CD4-positive, alpha-beta T cell (primary cell): ENCODE measurements at places on chromosomes 2 and 18.

- no peak overlapping the region for H3K27ac ChIP-seq
- H3K27me3 ChIP-seq, result no peaks in the 10 kb centered on the region
- H3K4me3 ChIP-seq, result no peak overlapping the region
- H3K4me1 ChIP-seq, result no peaks in the 10 kb centered on the region
These were observed 252.4 kb upstream of the SALL3 start for GRCh38 chr18:78727057-78727739.

GRCh38 chr2:1458432-1458831, 45.2 kb downstream of the TPO start:
- no peak overlapping the region for H3K4me3 ChIP-seq
- H3K27ac ChIP-seq, result no peak overlapping the region
- H3K36me3 ChIP-seq, result no peaks in the 10 kb centered on the region

DNA sequence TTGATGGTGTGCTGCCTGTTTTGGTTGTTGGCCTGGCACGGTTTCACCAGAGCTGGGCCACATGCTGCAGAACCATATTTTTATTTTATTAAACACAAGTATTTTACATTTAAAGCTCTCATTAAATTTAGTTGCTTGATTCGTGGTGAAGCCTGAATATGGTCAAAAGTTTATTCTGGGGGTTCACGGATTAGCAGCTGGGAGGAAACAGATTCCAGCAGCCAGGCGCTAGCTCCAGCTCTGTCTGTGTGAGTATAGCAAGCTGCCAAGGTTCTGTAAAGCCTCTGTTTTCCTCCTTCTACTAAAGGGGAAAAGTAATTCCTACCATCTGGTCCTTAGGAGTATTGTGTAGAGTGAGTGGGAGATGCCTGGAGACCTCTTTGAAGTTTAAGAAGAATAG, 22.5 kb downstream of the GATA6 start:
- no peaks in the 10 kb centered on the region for H3K36me3 ChIP-seq
- no peaks in the 10 kb centered on the region for H3K4me1 ChIP-seq
- DNase-seq, result no peak
- no peak overlapping the region for H3K4me3 ChIP-seq
- peaks cover 7% of the 10 kb centered on the region for H3K27me3 ChIP-seq

GRCh38 chr2:216012830-216013079, 596 bp downstream of the MREG start:
- no peak overlapping the region for H3K27ac ChIP-seq
- H3K27me3 ChIP-seq, result no peaks in the 10 kb centered on the region
- no peaks in the 10 kb centered on the region for H3K36me3 ChIP-seq
- no peak for DNase-seq
- peaks cover 33% of the 10 kb centered on the region for H3K4me1 ChIP-seq

DNA sequence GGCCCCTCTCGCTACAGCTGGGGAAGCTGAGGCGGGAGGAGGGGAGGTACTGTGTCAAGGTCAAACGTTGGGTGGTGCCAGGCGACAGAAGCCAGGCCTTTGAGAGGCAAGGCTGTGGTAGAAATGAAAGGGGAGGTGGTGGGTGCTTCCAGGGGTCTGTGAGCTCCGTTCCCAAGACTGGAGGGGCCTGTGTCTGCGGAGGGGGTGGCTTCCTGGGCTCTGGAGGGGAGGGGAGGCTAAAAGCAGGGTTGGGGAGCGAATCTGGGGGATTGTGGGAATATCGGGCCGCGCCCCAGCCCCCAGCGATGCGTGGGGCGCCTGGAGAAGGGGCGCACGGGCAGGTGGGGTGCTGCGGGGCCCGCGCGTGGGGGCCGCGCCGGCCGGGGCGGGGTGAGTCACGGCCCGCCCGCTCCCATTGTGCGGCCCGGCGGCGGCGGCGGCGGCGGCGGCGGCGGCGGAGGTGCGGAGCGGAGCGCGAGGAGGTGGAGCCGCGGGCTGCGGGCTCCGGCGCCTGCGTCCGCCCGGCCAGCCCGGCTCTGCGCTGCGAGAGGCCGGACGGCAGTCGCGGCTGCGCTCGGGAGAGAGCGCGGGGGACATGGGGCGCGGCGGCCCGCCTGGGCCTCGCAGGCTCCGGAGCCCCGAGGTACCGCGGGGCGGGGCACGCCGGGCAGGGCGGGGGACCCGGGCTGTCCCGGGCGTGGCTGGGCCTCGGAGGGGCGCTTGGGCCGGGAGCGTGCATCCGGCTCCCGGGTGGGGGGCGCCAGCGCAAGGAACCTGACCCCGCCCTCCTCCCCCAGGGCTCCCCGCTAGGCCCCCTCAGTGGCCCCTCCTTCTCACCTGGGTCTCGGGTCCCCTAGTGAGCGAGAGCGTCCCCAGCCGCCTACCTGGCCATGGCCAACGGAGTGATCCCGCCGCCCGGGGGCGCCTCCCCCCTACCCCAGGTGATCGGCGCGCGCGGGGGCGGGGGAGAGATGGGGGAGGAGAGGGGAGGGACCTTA, at the start of gene SLC4A3:
SLC4A3 (plus strand) TSS at position 528 of the 998 bp plus-strand sequence; CDS start at position 891, 363 bp downstream.
- H3K36me3 ChIP-seq, result no peaks in the 10 kb centered on the region
- H3K4me3 ChIP-seq, result peak within 1 kb of the TSS; percentile 16
- peaks cover 9% of the 10 kb centered on the region for H3K4me1 ChIP-seq
- DNase-seq, result no peak

DNA sequence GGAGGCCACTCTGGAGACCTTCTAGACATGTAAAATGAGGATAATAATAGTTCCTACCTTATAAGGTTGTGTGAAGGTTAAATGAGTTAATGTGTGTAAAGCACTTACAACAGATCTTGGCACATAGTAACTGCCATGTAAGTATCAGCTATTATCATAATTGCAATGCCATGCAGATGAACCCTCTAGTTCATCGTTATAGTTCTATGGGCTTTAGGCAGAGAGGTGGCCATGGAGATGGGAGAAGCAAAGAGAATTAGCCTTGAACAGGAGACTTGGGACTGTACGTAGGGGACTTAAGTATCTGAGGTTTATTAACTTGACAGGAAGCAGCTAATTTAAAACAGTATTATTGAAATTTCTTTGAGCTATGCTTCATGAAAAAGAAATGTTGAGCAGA, 151.8 kb downstream of the PIK3C3 start:
- DNase-seq, result no peak
- H3K36me3 ChIP-seq, result no peaks in the 10 kb centered on the region
- no peak overlapping the region for H3K4me3 ChIP-seq

GRCh38 chr2:195734395-195734794, 77.4 kb downstream of the SLC39A10 start:
- H3K36me3 ChIP-seq, result peaks cover 48% of the 10 kb centered on the region
- no peaks in the 10 kb centered on the region for H3K4me1 ChIP-seq
- H3K27ac ChIP-seq, result no peak overlapping the region
- no peaks in the 10 kb centered on the region for H3K27me3 ChIP-seq

- H3K4me3 ChIP-seq, result no peak overlapping the region
- H3K4me1 ChIP-seq, result no peaks in the 10 kb centered on the region
These were observed 150.4 kb upstream of the NXPH2 start for GRCh38 chr2:138930571-138930970.

GRCh38 chr2:30588994-30589393, 141.9 kb downstream of the LCLAT1 start:
- H3K36me3 ChIP-seq, result no peaks in the 10 kb centered on the region
- H3K27me3 ChIP-seq, result no peaks in the 10 kb centered on the region
- no peak for DNase-seq
- no peak overlapping the region for H3K27ac ChIP-seq

GRCh38 chr18:46097431-46097800, 680 bp downstream of the ATP5F1A start:
- H3K27ac ChIP-seq, result peak overlapping the region; percentile 74
- peak overlapping the region; percentile 82 for H3K4me3 ChIP-seq
- peaks cover 44% of the 10 kb centered on the region for H3K4me1 ChIP-seq
- peaks cover 27% of the 10 kb centered on the region for H3K36me3 ChIP-seq
- peak; percentile 62 for DNase-seq

- H3K4me1 ChIP-seq, result no peaks in the 10 kb centered on the region
- no peaks in the 10 kb centered on the region for H3K36me3 ChIP-seq
- H3K4me3 ChIP-seq, result no peak overlapping the region
- no peaks in the 10 kb centered on the region for H3K27me3 ChIP-seq
- DNase-seq, result no peak
- H3K27ac ChIP-seq, result no peak overlapping the region
These were observed 327.1 kb downstream of the NCKAP5 start for GRCh38 chr2:133241224-133241571.

- DNase-seq, result no peak
- H3K4me3 ChIP-seq, result no peak overlapping the region
- H3K27me3 ChIP-seq, result no peaks in the 10 kb centered on the region
- no peaks in the 10 kb centered on the region for H3K4me1 ChIP-seq
These were observed 441.0 kb upstream of the MAP2 start for GRCh38 chr2:208982831-208983230.
